ENCODE measurements at places on chromosomes 5 and 9.
A peak's percentile ranks its signal among the peaks of the same experiment; 100 is the strongest.

DNA sequence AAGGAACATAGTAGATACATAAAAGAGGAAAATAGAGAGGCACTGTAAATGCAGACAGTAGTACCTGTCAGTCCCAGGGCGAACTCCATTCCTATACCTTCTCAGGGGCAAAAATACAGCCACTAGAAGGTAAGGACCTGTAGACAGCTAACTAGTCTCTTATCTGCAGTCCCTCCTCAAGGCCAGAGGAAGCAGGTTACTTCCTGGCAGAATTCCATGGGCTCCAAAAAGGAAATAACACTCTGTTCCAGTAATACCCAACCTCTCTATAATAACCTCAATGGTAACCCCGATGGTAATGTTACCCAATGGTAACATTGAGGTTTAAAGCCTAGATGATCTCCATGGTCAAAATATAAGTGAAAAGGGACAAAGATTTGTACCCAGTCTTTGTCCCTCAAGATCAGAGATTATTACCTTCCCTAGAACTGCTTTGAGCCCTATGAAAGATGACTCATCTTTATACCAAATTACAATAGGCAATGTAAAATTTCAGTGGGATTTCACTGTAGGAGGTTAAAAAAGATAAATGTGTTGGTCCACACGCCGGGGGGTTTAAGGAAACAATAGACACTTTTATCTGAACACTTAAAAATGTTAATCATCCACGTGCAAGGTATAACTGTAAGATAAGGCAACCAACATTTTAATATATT lies 113.0 kb downstream of the DENND1A start:
- peak; percentile 20 for DNase-seq

DNA sequence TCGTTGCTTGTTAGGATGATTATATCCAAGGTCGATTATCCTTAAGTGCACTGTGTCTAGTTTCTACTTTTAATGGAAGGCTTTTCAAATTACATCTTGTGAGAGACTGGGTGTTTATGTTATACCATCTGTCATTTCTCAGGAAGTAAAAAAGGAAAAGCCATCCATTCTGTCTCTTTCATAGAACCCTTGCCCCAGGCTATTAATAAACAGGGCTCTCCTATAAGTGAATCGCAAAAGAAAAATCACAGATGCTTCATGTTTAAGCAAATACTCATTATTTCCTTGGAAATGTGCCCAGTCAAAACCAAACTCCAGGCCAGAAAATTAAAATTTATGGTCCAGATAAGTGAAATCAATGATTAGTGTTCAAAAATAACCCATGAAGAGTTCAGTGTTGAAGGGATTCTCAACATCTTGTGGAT lies 58.1 kb downstream of the STARD4 start:
- peak; percentile 38 for DNase-seq

- DNase-seq = no peak
Observed at GRCh38 chr9:136326061-136326760, 1.1 kb upstream of the GPSM1 start.

DNA sequence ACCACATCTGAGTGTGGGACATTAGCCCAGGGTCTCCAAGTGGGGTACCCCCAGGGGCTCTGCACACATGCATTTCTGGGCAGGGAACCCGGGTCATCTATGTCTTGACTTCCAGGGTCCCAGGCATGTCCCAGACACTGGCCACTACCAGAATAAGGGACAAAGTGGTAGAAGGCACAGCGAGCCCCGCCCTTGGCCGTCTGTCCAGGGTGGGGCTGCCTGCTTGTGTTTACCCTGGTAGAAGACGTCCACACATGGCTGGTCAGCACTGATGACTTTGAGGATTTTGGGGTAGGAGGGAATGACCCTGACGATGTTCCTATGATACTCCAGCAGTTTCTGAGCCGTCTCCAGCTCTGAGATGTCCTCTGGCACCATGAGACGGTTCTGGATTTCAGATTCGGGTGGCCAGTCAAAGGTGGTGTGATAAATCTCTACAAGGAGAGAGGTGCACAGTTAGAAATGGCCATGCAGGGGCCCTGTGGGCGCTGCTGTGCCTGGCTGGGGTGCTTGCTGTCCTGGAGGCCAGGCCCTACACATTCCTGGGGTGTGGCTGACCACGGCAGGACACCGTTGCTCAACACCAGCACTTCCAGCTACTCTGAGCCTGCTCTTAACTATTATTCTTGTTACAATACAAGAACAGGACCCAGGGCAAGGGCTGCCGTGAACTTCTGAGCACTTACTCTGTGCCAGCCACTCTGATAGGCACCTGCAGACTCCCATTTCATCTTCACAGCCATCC lies 51.3 kb downstream of the AK8 start:
- no peak for DNase-seq

DNA sequence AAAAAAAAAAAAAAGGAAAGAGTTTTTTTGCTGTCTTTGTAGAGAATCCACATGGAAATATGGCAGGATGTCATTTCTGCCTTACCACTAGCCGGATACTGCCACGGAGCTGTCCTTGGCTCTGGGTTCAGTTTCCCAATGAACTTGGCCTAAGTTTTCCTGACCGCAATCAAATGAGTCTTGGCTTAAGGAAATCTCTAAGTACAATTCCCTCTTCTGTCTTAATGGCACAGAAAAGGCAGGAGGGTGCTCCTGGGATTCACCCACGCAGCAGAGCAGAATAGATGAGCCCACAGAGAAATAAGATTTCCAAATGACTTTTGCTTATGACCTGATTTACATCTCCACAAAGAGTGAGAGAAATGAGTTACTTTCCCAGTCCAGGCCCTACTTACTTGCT lies 284.0 kb upstream of the VLDLR start:
- DNase-seq = no peak
